Renal pelvis (tissue), 12 donors: ENCODE measurements at places on chromosomes 12 and 14.

GRCh38 chr12:24584032-24584675 is 364.7 kb downstream of the BCAT1 start:
- no peak for DNase-seq

DNA sequence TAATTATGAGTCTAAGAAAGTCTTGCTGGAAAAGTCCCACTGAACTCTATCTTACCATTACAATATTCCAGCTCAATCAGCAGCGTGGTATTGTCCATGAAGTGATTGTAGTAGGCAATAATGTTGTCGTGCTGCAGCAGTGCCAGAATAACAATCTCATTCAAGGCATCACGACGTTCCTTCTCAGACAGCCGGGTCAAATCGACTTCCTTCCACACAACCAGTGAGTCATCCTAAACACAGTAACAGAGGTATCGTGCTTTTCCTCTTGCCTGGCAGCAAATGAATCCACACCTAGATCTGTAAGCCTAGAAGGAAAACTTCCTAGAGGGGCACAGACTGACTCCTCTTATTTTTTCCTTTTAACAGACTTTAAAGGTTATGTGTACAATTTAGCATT is 2.9 kb downstream of the NEK9 start:
- DNase-seq = no peak

DNA sequence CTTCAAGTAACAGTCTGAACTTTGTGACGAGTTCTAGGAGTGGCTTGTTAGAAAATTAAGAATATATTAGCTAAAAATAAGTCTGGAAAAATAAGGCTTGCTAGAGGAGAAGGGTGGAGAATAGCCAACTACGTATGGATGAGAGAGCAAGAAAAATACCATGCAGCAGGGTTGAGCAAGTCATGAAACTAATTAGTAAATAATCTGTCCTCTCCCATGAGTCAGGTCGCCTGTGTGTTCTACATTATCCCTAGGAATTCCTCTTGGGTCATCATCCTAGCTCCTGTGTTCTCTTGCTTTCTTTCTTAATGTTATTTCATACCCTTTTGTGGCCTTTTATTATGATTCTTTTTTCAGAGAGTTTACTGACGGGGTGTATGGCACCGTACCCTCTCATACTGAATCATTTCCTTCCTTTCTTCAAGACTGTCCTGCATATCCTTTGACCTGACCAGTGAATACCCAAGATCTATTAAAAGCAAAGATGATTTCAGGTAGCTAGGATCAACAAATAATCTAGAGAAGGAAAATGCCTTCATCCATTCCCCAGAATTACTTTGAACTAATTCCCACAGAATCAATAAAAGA is 177.2 kb upstream of the NPAS3 start:
- no peak for DNase-seq

DNA sequence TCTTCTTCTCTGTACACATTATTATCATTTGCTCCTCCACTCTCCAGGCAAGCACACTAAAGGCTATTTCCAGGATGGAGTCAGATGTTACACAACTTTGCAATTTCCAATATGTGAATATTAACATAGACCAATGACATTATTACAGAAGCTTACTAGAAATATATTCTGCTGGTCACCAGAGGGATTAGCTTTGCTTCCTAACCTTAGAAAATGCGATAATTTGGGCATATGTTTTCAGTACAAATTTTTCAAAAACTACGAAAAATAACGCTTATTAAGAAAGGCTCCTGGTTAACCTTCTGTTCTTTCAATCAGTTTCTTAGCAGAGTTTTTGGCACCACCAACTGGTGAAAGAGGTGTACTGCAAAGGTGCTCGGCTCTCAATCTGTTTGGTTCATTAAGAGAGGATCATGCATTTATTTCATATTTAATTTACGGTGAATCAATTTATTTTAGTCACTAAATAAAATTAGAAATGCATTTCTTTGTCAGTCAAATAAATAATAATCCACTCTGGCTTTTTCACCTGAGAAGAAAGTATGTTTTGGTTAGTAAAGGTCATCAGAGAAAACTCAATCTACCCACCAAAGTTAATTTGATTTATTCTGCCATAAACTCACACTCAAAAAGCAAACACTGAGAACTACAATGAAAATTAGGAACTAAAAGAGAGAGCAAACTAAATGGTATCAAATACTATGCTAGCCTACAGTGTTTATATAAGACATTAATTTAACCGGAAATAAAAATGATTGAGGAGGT is 39.2 kb downstream of the EFCAB11 start:
- DNase-seq = peak; percentile 57

GRCh38 chr12:3201339-3202051 is 124.3 kb downstream of the TSPAN9 start:
- DNase-seq = no peak

DNA sequence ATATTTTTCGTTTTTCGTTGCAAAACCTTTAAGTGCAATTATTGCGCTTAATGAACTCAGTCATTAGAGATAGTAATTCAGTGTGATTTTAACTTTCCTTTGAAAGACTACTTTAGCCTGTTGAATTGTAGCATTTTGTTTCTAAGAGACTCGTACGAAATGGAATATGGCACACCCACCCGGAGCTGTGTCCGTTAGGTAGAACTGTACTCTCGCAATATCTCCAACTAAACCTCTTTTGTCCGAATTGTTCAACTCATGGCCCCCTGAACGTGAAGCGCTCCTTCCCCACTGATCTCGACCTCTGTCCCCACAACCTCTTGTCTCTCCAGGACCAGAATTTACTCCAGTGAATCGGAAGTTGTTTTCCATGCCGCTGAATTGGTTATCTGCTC is 800 bp downstream of the PCNX4 start:
- peak; percentile 31 for DNase-seq

DNA sequence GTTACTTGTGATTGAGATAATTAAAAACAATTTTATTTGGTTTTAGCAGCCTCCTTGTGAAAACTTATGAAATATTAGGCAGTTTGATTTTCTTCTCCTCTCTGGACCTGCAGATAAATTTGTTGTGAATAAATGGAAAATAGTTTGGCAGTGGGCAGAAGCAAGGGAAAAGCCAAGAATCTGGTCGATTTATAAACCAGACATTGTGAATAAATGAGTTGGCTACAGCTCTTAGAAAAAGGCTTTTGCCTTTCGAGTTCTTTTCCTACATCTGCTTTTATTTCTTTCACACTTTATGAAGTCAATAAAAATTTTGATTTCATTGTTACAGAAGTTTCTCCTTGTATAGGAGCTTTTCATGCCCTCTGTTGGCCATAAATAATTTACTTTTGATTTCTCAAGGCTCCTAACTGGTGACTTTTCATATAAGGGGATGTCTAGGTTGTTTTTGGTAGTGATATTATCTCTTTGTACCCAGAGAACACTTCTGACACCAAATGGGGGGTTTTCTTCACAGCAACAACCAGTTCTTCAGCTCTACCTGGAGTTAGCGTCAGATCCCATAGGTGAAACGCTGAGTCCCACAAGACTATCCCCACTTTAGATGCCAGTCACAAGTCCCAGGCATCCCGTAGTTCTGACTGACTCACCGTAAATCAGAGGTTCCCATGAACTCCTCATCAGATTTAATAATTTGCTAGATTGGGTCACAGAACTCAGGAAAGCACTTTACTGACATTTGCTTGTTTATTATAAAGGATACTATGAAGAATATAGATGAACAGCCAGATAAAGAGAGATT is 136.5 kb upstream of the DNM1L start:
- no peak for DNase-seq

DNA sequence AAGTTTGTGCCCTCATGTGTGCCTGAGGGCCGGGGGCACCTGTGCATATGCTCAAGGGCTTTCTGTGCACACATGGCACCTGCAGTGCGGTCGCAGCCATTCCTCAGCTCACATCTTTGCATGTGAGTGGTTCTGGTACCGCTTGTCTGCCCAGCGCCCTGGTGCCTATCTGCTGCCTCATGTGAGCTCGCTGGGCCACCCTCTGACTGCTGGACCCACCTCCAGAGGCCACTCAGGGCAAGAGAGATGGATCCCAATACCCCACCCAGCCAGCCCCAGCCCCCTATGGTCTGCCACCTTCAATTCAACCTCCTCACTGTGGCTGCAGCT is 5.4 kb upstream of the AMN start:
- no peak for DNase-seq

- DNase-seq = no peak
Measured at GRCh38 chr12:102741196-102741595, 175.8 kb downstream of the PAH start.

DNA sequence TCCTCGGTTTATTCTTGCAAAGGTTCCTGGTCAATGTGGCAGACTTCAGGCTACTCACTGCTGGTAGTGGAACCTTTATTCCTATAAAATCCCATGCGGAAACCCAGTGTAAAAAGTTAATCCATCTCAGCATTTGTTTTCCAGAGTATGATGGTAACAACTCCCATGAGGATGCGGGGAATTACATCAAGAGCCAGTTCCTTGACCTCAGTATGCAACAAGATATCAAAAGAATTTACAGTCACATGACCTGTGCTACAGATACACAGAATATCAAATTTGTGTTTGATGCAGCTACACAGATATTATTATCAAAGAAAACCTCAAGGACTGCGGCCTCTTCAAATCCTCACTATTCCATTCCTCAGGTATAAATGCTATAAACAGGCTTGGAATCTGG is 19.3 kb downstream of the CPM start:
- no peak for DNase-seq

DNA sequence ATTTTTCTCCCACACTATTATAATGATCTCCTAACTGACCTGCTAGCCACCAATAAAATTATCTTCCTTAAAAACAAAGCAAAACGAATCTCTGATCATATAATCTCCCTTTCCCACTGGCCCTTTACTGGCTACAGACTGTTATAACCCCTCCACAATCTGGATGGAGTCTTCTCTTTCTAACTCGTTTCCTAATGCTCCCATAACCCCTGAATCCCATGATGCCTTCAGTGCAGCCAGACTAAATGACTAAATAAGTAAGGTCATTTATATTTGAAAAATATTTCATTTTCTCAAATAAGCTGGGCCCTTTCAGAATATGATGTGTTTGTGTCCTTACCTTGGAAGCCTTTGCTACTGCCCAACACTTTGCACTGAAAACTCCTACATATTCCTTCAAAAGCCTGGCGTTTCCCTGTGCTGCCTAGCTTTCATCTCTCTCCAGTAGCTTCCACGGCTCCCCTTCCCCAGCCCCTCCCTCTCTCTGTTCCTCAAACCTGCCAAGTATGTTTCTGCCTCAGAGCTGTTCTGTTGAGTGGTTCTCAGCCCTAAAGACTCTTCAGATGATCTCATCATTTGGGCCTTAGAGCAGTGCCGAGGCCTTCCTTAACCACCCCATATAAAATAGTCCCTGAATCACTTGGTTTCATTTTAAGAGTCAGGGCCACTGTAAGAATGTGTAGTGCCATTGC is 91.7 kb downstream of the MYRFL start:
- DNase-seq = no peak

GRCh38 chr12:22377731-22378496 is 43.4 kb upstream of the ST8SIA1 start:
- DNase-seq = peak; percentile 23

DNA sequence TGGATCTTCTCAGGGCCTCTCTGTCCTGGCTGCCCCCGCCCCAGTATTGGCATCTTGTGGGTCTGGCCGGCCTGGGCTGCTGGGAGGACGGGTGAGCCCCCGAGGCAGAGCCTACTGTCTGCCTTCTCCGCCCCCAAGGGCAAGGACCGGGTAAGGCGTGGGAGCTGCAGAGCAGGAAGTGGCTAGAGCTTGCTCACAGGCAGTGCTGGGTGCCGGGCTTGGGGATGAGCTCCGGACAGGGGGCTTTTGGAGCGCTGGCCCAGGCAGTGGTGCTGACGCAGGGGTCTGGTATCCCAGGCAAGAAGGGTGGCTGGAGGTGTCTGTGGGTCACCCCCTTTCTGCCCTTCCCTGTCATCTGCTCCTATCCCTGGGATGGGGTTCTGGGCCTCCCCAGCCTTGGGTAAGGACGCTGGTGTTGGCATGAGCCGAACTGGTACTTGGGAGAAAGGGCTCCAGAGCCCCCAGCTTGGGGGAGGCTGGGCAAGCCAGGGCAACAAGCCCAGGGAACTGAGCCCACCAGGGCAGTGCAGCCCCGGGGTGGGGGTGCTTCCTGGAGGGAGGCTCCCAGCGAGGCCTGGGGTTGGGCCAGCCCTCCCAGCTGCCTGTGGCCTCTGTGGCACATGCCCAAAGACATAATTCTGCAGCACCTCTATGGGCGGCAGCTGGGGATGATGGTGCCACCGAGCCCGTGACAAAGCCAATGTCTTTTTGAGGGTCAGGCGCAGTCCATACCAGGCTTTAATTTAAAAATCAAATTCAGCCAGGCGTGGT is 126.3 kb downstream of the KIF26A start:
- no peak for DNase-seq

GRCh38 chr12:38391007-38391406 is 74.4 kb downstream of the ALG10B start:
- DNase-seq = no peak

- no peak for DNase-seq
Measured at GRCh38 chr12:93767524-93767863, 90.3 kb downstream of the CRADD start.

GRCh38 chr12:56867216-56867615 is 67.0 kb downstream of the SDR9C7 start:
- DNase-seq = no peak
